ENCODE measurements at places on chromosomes 1 and 21.

DNA sequence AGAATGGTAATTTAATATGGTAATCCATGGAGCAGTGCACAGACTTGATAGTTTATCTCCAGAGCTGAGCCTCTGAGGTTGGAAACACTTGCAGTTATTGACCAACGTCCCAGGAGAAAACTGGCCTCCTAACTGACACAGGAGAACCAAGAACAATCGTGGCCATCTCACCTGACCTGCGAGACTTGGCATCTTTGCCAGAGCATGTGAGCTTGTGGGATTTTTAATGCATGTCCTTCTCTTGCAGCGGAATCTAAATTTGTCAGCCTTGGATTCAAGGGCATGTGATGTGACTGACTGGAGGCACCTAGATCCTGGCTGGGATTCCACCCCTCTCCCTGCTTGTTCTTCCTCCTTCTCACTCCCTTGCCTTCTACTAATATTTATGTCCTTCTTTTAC is 27.8 kb upstream of the SLC26A9 start:
- H3K27me3 ChIP-seq = no peaks in the 10 kb centered on the region
- no peaks in the 10 kb centered on the region for H3K36me3 ChIP-seq
- H3K4me3 ChIP-seq = no peak overlapping the region
- no peaks in the 10 kb centered on the region for H3K4me1 ChIP-seq

- no peak overlapping the region for H3K4me3 ChIP-seq
- H3K27ac ChIP-seq = no peak overlapping the region
- H3K36me3 ChIP-seq = no peaks in the 10 kb centered on the region
- H3K27me3 ChIP-seq = no peaks in the 10 kb centered on the region
- no peak for DNase-seq
Observed at GRCh38 chr1:97610102-97610501, 310.7 kb downstream of the DPYD start.

- H3K4me1 ChIP-seq = no peaks in the 10 kb centered on the region
- H3K36me3 ChIP-seq = peaks cover 5% of the 10 kb centered on the region
- no peak for DNase-seq
Observed at GRCh38 chr1:70247768-70248167, 26.6 kb downstream of the SRSF11 start.

GRCh38 chr1:171357179-171357578 is 43.2 kb downstream of the FMO4 start:
- H3K27ac ChIP-seq = no peak overlapping the region
- no peaks in the 10 kb centered on the region for H3K4me1 ChIP-seq
- DNase-seq = peak; percentile 64
- H3K27me3 ChIP-seq = no peaks in the 10 kb centered on the region
- H3K4me3 ChIP-seq = no peak overlapping the region
- no peaks in the 10 kb centered on the region for H3K36me3 ChIP-seq

GRCh38 chr1:17885663-17886320 is 130.7 kb downstream of the ACTL8 start:
- H3K27me3 ChIP-seq = no peaks in the 10 kb centered on the region
- no peaks in the 10 kb centered on the region for H3K36me3 ChIP-seq
- no peak overlapping the region for H3K27ac ChIP-seq

DNA sequence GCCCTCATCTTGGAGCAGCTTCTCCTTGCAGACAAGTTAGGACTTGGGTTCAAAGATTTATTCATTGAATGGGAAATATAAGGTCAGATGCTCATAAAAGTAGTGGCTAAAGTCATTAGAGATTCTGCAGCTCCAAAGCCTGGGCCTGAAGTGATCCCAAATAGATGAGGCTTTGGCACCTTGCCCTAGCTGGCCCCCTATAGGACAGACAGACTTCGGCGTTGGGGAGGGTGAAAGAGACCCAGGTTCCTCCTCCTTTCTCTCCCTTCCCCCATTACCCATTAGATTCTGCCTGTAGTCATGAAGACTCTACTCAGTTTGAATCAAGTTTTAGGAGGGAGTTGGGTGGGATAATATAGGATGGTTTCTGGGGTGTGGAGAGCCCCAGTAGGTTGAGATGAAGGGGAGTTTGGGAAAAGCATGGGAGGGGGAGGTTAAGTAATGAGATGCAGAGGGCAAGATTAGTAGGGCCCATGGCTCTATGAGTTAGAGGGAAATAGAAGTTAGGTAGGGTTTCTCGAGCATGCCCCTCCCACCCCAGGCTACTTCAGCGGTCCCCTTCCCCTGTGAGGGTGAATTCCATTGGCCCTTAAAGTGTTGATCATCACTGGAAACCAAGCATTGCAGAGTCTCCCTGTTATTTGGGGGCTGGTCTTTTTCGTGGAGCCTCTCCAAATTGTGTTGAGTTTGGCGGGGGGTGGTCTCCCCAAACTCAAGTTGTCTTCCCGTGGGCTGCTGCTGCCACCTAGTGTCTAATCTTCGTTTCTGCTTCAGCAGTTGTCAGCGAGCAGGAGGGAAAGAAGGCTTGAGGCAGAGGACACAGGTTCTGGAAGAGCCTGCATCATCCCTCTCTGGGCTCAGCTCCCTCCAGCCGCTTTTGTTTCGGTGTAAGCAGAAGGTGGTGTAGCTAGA is 2.1 kb upstream of the AHDC1 start:
- no peak overlapping the region for H3K27ac ChIP-seq
- H3K4me1 ChIP-seq = no peaks in the 10 kb centered on the region
- no peak for DNase-seq
- H3K4me3 ChIP-seq = no peak overlapping the region
- no peaks in the 10 kb centered on the region for H3K36me3 ChIP-seq

DNA sequence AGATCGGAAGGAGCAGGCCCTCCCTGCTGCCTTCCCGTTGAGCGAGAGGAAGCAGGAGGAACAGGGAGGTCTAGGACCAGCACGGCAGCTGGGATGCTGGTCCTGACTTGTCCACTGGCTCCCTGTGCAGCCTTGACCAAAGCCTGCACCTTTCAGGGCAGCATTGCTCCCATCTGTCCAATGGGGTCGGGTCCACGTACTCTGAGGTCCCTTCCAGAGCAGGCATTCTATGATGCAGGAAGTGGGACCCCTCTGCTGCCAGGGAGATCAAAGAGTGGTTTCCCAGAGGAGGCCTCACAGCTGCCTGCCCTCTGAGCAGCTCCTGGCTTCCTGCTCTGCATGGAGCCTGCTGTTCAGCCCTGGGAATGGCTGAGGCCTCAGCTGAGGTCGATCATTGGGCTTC is 21.7 kb upstream of the ZNF362 start:
- no peaks in the 10 kb centered on the region for H3K36me3 ChIP-seq
- no peaks in the 10 kb centered on the region for H3K4me1 ChIP-seq
- no peak for DNase-seq
- no peak overlapping the region for H3K4me3 ChIP-seq

GRCh38 chr1:180031664-180032063 is 77.1 kb downstream of the CEP350 start:
- no peaks in the 10 kb centered on the region for H3K27me3 ChIP-seq
- no peak for DNase-seq
- H3K4me3 ChIP-seq = no peak overlapping the region
- H3K4me1 ChIP-seq = no peaks in the 10 kb centered on the region

- no peaks in the 10 kb centered on the region for H3K36me3 ChIP-seq
- DNase-seq = no peak
- H3K4me3 ChIP-seq = no peak overlapping the region
- H3K27me3 ChIP-seq = no peaks in the 10 kb centered on the region
Observed at GRCh38 chr1:94274561-94274960, 37.2 kb upstream of the ARHGAP29 start.

- no peak overlapping the region for H3K27ac ChIP-seq
- H3K36me3 ChIP-seq = no peaks in the 10 kb centered on the region
- H3K27me3 ChIP-seq = no peaks in the 10 kb centered on the region
- DNase-seq = peak; percentile 76
- no peaks in the 10 kb centered on the region for H3K4me1 ChIP-seq
Observed at GRCh38 chr1:3501856-3502640, 47.6 kb downstream of the ARHGEF16 start.

DNA sequence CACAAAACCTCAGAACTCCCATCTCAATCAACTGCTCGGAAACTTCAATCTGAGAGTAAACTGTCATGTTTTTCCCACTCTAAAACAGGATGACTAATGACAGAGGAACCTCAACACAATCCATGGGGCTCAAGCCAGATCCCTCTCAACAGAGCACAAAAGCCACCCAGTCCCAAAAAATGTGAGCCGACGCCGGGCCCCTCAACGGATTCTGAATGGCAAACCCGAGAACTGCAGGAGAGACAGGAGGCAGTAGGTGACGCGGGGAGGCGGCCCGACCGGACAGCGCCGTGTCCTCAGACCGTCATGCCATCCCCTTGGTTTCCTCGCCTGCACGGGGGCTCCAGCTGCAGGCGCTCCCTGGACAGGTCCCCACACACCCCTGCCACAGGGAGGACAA is 53.4 kb downstream of the SSBP3 start:
- peak; percentile 49 for DNase-seq
- H3K4me1 ChIP-seq = no peaks in the 10 kb centered on the region
- no peaks in the 10 kb centered on the region for H3K36me3 ChIP-seq
- H3K27me3 ChIP-seq = no peaks in the 10 kb centered on the region
- H3K27ac ChIP-seq = no peak overlapping the region

GRCh38 chr1:75742047-75742625 is 17.6 kb downstream of the ACADM start:
- H3K27me3 ChIP-seq = no peaks in the 10 kb centered on the region
- no peaks in the 10 kb centered on the region for H3K4me1 ChIP-seq
- no peak for DNase-seq

DNA sequence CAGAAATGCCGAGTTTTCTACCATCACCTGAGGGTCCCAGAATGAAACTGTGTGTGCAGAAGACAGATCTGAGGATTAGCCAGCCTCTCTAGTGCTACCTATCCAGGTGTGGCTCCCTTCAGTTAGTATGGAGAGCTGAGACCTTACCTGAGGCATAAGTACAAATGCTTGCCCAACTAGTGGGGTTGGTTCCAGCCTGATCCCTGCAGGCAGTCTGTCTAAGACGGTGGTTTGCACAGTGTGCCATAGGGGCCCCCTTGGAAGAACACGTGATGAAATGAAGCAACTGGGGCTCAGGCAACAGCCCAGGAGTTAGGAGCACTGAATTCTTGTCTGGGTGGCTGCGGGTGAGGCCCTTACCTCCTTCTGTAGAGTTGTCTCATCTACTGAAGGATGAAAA is 15.6 kb downstream of the S100A7A start:
- no peaks in the 10 kb centered on the region for H3K27me3 ChIP-seq
- no peaks in the 10 kb centered on the region for H3K36me3 ChIP-seq
- H3K27ac ChIP-seq = no peak overlapping the region
- H3K4me3 ChIP-seq = no peak overlapping the region
- H3K4me1 ChIP-seq = no peaks in the 10 kb centered on the region

DNA sequence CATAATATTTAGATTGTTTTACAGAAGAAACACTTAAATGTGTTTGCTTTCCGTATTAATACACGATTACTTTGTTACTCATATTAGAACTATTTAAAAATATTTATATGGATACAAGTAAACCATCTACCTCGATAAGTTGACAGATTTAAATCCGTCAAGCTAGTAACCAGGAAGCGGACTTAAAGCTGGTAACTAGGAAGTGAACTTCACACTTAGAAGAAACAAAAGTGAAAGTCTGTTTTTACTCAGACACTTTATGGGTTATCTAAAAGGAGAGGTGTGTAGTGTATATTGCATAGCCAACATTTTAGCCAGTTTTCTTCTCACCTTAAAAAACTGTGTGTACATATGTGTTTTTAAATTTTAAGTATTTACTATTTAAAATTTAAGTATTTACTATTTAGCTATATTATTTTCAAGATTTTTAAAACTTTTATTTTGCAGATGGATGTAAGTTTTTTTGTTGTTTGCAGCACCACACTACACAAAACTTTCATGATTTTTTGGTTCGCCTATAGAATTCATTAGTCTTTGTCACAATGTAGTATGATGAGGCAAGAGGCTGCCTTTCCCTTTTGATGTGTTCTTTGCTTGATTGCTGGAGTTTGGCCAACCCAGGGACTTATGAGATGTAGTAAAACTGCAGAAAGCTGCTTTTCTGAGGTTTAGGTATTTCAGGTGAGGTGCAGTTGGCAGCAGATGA is 2.7 kb downstream of the USP25 start:
- no peak overlapping the region for H3K27ac ChIP-seq
- DNase-seq = no peak
- peaks cover 2% of the 10 kb centered on the region for H3K4me1 ChIP-seq
- no peak overlapping the region for H3K4me3 ChIP-seq

GRCh38 chr1:203104789-203105390 is 19.1 kb upstream of the MYOG start:
- H3K27me3 ChIP-seq = no peaks in the 10 kb centered on the region
- no peak overlapping the region for H3K27ac ChIP-seq
- no peak overlapping the region for H3K4me3 ChIP-seq
- H3K4me1 ChIP-seq = no peaks in the 10 kb centered on the region
- no peaks in the 10 kb centered on the region for H3K36me3 ChIP-seq

DNA sequence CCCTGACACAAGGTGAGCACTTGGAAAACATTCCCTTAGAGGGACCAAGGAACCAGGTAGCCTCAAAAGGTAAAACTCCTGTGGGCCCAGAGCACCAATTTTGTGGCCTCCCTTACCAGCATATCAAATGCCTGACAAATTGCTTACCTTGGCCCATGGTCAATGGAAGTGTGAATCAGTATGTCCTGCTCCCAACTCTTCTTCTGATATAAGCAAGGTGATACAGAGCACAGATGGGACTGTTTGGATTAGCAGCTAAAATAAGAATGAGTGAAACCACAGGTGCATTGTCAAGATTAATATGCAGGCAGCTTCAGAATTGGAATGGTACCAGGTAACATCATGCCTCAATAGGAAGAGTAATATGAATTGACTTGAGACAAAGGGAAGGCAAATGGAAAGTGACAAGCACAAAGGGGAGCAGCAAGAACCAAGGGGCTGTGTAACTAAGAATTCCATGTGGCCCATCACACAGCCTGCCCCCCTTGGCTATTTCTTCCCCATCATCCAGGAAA is 156.8 kb upstream of the KCND3 start:
- H3K36me3 ChIP-seq = no peaks in the 10 kb centered on the region
- no peaks in the 10 kb centered on the region for H3K27me3 ChIP-seq
- DNase-seq = no peak
- no peak overlapping the region for H3K27ac ChIP-seq

DNA sequence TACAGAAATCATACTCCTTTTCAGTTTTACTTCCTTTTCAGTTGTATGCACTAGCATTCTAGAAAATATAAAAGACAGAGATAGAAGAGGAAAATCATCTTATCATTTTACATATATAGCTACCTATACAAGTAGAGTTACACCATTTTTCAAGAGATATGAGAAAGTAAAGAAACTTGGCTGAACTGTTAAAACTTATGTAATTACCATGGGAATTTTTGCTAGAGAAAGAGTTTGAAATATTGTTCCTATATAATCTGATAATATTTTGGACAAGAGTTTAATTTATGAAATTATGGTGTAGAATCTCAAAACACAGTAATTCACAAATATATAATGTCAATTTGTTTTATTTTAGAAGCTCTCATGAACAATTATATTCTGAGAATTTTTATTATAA is 180.8 kb downstream of the PLPPR4 start:
- H3K27ac ChIP-seq = no peak overlapping the region
- no peaks in the 10 kb centered on the region for H3K4me1 ChIP-seq
- no peaks in the 10 kb centered on the region for H3K27me3 ChIP-seq
- H3K36me3 ChIP-seq = no peaks in the 10 kb centered on the region
- no peak overlapping the region for H3K4me3 ChIP-seq

DNA sequence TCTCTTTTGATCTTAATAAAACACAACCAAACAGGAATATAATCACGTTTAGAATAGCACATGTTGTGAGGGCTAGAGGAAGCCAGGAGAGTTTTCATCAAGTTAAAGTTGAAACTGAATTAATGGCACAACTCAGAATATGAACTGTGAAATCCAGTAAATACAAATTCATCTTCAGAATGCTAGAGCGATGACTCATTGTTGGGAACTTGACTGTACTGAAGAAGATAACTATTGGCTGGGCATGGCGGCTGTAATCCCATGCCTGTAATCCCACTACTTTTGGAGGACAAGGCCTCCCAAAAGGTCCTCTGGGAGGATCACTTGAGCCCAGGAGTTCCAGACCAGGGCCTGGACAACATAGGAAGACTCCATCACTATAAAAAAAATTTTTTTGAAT is 8.8 kb downstream of the SYF2 start:
- H3K27me3 ChIP-seq = no peaks in the 10 kb centered on the region
- no peak overlapping the region for H3K4me3 ChIP-seq
- no peak for DNase-seq
- no peaks in the 10 kb centered on the region for H3K4me1 ChIP-seq
- H3K27ac ChIP-seq = no peak overlapping the region
